ENCODE measurements at places on chromosomes 3 and 15. TPM values are rescaled to one million over a fixed set of nuclear protein-coding genes. Genes with fewer than 3 reads are reported as not detected.

ARID3B gene
- total RNA-seq = 27.1 TPM

CCNB2 gene
- total RNA-seq = 21.2 TPM

SMCO1 gene
- 0.38 TPM for total RNA-seq

VGLL3 gene
- total RNA-seq = 20.8 TPM

MNS1 gene
- total RNA-seq = 7.8 TPM

ACAN gene
- total RNA-seq = 44.0 TPM

GOLGA8M gene
- total RNA-seq = 1.9 TPM

MRAS gene
- 30.2 TPM for total RNA-seq

SERPINI2 gene
- total RNA-seq = not detected

SLC28A2 gene
- total RNA-seq = not detected

VPS8 gene
- 138 TPM for total RNA-seq

GPR62 gene
- 0.27 TPM for total RNA-seq

TAGLN3 gene
- total RNA-seq = 78.5 TPM

GABRA5 gene
- total RNA-seq = 1.6 TPM

CACNA1D gene
- 25.9 TPM for total RNA-seq

FOXL2NB gene
- total RNA-seq = 7.9 TPM

INSYN1 gene
- 19.9 TPM for total RNA-seq

ITGA11 gene
- 13.7 TPM for total RNA-seq

NEO1 gene
- 83.9 TPM for total RNA-seq

GRIP2 gene
- 9.1 TPM for total RNA-seq

SLC24A5 gene
- 22.1 TPM for total RNA-seq

BLM gene
- total RNA-seq = 5.5 TPM

SCN11A gene
- 1.4 TPM for total RNA-seq

OIP5 gene
- total RNA-seq = 4.6 TPM

HEG1 gene
- 89.8 TPM for total RNA-seq

CEP19 gene
- total RNA-seq = 7.4 TPM

HDGFL3 gene
- total RNA-seq = 107 TPM

CFAP100 gene
- not detected for total RNA-seq

GNAI2 gene
- total RNA-seq = 125 TPM

SNUPN gene
- 26.4 TPM for total RNA-seq
